ENCODE measurements at places on chromosomes 2 and 18. TPM values are rescaled to one million over a fixed set of nuclear protein-coding genes. Genes with fewer than 3 reads are reported as not detected.

TNFRSF11A gene
- total RNA-seq: 3.0 TPM

ASPRV1 gene
- total RNA-seq: 0.23 TPM

NOL4 gene
- not detected for total RNA-seq

FAHD2A gene
- total RNA-seq: 24.1 TPM

REEP1 gene
- total RNA-seq: not detected

RAB6C gene
- total RNA-seq: not detected

SEMA4C gene
- total RNA-seq: 16.3 TPM

All from MCF 10A (cell line).